Nephron progenitor cell (in vitro differentiated cells): ENCODE measurements at places on chromosomes 7 and 10.

- no peak overlapping the region for H3K27ac ChIP-seq
- peaks cover 34% of the 10 kb centered on the region for H3K27me3 ChIP-seq
- H3K4me1 ChIP-seq, result peaks cover 88% of the 10 kb centered on the region
- no peak overlapping the region for H3K4me3 ChIP-seq
- DNase-seq, result no peak
- H3K36me3 ChIP-seq, result no peaks in the 10 kb centered on the region
Observed at GRCh38 chr10:75435291-75435690, 3.9 kb downstream of the LRMDA start.

- peaks cover 9% of the 10 kb centered on the region for H3K27me3 ChIP-seq
- H3K36me3 ChIP-seq, result no peaks in the 10 kb centered on the region
- peaks cover 39% of the 10 kb centered on the region for H3K4me1 ChIP-seq
- peak overlapping the region; percentile 4 for H3K27ac ChIP-seq
Observed at GRCh38 chr7:144390481-144390880, 13.0 kb downstream of the NOBOX start.

GRCh38 chr7:158274996-158275395, 312.6 kb downstream of the PTPRN2 start:
- no peak overlapping the region for H3K27ac ChIP-seq
- DNase-seq, result no peak
- no peaks in the 10 kb centered on the region for H3K36me3 ChIP-seq
- no peak overlapping the region for H3K4me3 ChIP-seq
- peaks cover 4% of the 10 kb centered on the region for H3K27me3 ChIP-seq
- H3K4me1 ChIP-seq, result peaks cover 9% of the 10 kb centered on the region

GRCh38 chr7:94396596-94396995, 1.9 kb downstream of the COL1A2 start:
- H3K4me1 ChIP-seq, result peaks cover 60% of the 10 kb centered on the region
- peaks cover 40% of the 10 kb centered on the region for H3K36me3 ChIP-seq
- H3K4me3 ChIP-seq, result peak overlapping the region; percentile 96
- H3K27me3 ChIP-seq, result peaks cover 8% of the 10 kb centered on the region
- peak overlapping the region; percentile 21 for H3K27ac ChIP-seq
- no peak for DNase-seq

DNA sequence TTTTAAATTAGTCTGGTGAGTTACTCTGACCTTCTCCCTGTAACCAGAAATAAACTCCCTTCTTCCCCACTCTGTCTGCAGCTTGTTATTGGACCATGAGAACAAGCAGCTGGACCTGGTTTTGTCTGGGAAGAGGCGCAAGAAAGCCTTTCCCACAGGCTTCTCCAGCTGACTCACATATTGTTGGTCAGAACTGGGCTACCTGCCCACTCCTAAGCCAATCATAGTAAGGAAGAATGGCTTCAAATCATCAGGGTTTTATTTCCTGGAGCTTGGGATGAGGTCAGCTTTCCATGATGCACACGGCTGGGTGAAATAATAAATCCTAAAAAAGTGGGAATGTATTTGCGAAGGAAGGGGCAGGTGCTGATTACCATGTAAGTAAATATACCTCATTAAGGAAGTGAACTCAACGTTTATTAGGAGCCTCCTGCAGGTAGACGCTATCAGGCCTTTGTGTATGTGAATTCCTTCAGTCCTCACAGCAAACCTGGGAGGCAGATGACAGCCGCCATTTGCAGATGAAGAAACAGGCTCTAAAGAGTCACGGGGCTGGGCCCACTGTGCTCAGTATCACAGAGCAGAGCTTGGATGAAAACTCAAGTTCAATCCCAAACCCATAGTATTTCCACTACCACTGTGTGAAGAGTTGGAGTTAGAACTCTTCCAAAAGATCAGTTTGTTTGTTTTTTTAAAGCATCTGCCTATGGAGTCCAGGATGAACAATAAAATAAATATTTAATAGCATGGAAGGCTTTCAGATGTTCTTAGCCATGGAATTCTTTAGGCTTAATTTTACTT, 32.8 kb downstream of the IL15RA start:
- H3K36me3 ChIP-seq, result no peaks in the 10 kb centered on the region
- H3K4me1 ChIP-seq, result peaks cover 52% of the 10 kb centered on the region
- no peak for DNase-seq
- no peak overlapping the region for H3K27ac ChIP-seq
- H3K4me3 ChIP-seq, result no peak overlapping the region
